Dermis microvascular lymphatic vessel endothelial cell (primary cell): ENCODE measurements at places on chromosomes 3 and 15. TPM values are rescaled to one million over a fixed set of nuclear protein-coding genes. Genes with fewer than 3 reads are reported as not detected.

TM4SF1 gene
- total RNA-seq: 1,046 and 1,242 TPM in 2 replicates

CCR1 gene
- not detected in 2 replicates for total RNA-seq

GOLGA6L25 gene
- not detected in 2 replicates for total RNA-seq

LRRIQ4 gene
- total RNA-seq: under 0.01 TPM in 1 of 2 replicates, not detected in the other
